ENCODE measurements at places on chromosomes 12 and 14. TPM values are rescaled to one million over a fixed set of nuclear protein-coding genes. Genes with fewer than 3 reads are reported as not detected.

- H3K4me3 ChIP-seq = no peak overlapping the region
- H3K27ac ChIP-seq = no peak overlapping the region
- no peaks in the 10 kb centered on the region for H3K4me1 ChIP-seq
- H3K36me3 ChIP-seq = no peaks in the 10 kb centered on the region
- H3K27me3 ChIP-seq = no peaks in the 10 kb centered on the region
These were observed 393.8 kb downstream of the NPAS3 start for GRCh38 chr14:33332497-33332896.

GRCh38 chr14:80395031-80395430 lies 183.7 kb upstream of the DIO2 start:
- no peaks in the 10 kb centered on the region for H3K27me3 ChIP-seq
- no peak overlapping the region for H3K4me3 ChIP-seq
- DNase-seq = no peak
- H3K27ac ChIP-seq = no peak overlapping the region
- no peaks in the 10 kb centered on the region for H3K36me3 ChIP-seq

DNA sequence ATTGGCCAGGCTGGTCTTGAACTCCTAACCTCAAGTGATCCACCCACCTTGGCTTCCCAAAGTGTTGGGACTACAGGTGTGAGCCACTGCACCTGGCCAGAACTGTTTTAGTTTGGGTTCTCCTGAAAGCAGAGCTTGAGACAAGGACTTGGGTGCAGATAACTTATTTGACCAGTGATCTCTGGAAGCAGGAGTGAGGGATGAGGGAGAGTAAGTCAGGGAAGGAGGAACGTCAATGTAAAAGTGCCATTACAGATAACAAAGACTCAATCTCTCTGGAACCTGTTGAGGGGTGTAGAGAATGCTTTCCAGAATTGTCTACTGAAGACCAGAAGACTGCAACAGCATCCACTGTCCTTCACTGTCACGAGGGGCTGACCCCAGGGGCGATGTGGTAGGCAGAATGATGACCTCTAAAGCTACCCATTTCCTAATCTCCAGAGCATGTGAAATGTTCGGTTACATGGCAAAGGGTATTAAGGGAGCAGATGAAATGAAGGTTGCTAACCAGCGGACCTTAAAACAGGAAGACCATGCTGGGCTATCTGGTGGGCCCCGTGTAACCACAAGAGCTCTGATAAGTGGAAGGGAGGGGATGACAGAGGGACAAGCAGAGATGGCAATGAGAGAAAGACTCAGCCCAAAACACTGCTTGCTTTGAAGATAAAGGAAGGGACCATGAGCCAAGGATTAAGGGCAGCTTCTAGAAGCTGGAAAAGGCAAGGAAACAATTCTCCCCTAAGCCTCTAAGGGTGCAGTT lies 207.8 kb downstream of the RBM19 start:
- H3K4me1 ChIP-seq = no peaks in the 10 kb centered on the region
- DNase-seq = no peak
- peaks cover 3% of the 10 kb centered on the region for H3K27me3 ChIP-seq
- no peaks in the 10 kb centered on the region for H3K36me3 ChIP-seq

DNA sequence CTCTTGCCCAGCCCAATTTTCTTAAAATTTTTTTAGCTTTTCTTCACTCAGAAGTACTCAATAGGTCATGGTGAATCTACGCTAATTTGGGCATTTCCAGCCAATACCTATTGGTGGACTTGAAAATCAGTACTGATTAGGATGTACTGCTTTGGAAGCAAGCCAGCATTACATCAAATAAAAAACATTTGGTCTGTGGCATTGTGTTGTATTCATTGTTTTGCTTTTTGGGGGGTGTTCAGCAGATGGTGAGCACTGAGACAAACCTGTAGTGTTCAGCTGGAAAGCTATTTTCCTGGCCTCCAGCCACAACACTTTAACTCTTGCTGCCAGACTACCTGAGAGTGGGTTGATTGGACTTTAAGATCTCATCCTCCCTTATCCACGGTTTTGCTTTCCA lies 4.0 kb downstream of the MAPKAPK5 start:
- DNase-seq = no peak
- H3K4me3 ChIP-seq = no peak overlapping the region
- no peak overlapping the region for H3K27ac ChIP-seq
- no peaks in the 10 kb centered on the region for H3K27me3 ChIP-seq
- H3K36me3 ChIP-seq = no peaks in the 10 kb centered on the region

DNA sequence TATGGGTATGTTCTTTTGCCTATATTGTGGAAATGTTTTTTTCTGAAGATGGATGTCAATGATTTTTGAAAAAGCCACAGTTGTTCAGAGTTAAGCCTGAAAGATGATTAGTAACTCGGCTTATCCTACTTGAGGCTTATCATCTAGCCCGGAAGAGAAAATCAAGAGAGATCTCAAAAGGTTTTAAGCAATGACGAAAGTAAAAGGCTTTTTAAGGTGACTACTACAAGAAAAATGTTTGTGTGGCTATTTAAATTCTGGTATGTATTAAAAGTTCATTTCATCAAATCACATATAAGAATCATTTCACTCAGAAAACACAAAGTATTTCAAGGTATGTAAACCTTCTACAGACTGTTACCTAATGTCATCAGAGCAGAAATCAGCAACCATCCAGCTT lies 40.2 kb downstream of the HEATR5A start:
- no peak overlapping the region for H3K27ac ChIP-seq
- no peaks in the 10 kb centered on the region for H3K4me1 ChIP-seq
- no peaks in the 10 kb centered on the region for H3K27me3 ChIP-seq
- no peak for DNase-seq

DNA sequence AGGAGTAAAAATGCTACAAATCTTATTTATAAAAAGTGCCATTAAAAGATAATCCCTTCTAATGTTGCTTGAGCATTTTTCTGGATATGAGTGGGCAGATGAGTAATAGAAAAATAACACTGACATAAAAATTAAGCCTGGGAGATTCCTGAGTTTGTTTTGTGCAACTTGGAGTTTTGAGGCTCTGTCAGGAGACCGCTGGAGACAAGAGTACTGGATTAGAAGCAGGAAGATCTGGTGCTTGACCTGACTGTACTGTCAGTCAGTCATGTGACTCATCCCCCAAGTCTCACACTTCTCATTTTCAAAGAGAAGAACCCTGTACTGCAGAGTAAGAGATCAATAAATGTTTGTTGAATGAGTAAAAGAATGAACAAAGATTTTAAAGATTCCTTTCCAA lies 29.4 kb downstream of the ANO4 start:
- no peak overlapping the region for H3K4me3 ChIP-seq
- no peaks in the 10 kb centered on the region for H3K4me1 ChIP-seq
- H3K27me3 ChIP-seq = no peaks in the 10 kb centered on the region
- H3K27ac ChIP-seq = no peak overlapping the region
- H3K36me3 ChIP-seq = no peaks in the 10 kb centered on the region
- DNase-seq = no peak

- DNase-seq = no peak
- no peak overlapping the region for H3K4me3 ChIP-seq
- no peaks in the 10 kb centered on the region for H3K27me3 ChIP-seq
- H3K4me1 ChIP-seq = no peaks in the 10 kb centered on the region
- H3K27ac ChIP-seq = no peak overlapping the region
These were observed 670.9 kb downstream of the DIO2 start for GRCh38 chr14:79540394-79540793.

GRCh38 chr12:10042167-10042566 lies 11.7 kb downstream of the CLEC9A start:
- no peaks in the 10 kb centered on the region for H3K27me3 ChIP-seq
- DNase-seq = no peak
- H3K4me1 ChIP-seq = no peaks in the 10 kb centered on the region
- no peaks in the 10 kb centered on the region for H3K36me3 ChIP-seq

DNA sequence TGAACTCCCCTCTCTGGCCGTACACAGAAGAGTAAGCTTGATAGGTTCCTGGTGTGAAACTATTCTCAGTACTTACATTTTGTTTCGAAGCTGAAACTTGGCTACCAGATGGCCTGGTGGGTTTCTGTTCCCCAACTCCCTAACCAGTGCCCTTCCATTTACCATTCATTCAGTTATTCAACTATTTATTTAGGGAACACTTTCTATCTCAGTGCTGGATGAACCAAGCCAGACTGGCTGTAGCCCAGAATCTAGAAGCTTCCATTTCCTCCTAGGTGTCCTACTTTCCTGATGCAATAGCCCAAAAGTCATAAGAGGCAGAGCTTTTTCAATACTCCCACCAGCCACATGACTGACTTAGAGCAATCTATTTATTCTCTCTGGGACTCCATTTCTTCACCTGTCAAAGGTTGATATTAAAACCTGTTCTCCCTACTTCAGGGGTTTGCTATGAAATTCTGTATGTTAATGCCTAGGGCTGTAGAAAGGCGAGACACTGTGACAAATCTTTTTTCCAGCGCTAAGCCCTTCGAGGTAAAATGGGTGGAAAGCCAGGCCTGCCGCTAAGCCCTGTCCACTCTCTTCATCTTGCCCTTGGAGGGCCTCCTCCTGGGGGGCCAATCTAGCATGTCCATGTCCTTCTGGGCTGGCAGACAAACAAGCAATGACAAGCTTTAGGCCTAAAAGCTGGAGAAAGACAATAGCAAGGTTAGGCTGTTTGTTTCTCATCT lies 8.1 kb upstream of the IRF2BPL start:
- peaks cover 56% of the 10 kb centered on the region for H3K4me1 ChIP-seq
- DNase-seq = no peak
- no peaks in the 10 kb centered on the region for H3K27me3 ChIP-seq
- peak overlapping the region; percentile 99 for H3K27ac ChIP-seq

GRCh38 chr12:127310548-127310947 lies 956.4 kb upstream of the TMEM132C start:
- no peak for DNase-seq
- no peaks in the 10 kb centered on the region for H3K4me1 ChIP-seq
- H3K36me3 ChIP-seq = no peaks in the 10 kb centered on the region
- H3K27me3 ChIP-seq = no peaks in the 10 kb centered on the region
- H3K4me3 ChIP-seq = no peak overlapping the region

DNA sequence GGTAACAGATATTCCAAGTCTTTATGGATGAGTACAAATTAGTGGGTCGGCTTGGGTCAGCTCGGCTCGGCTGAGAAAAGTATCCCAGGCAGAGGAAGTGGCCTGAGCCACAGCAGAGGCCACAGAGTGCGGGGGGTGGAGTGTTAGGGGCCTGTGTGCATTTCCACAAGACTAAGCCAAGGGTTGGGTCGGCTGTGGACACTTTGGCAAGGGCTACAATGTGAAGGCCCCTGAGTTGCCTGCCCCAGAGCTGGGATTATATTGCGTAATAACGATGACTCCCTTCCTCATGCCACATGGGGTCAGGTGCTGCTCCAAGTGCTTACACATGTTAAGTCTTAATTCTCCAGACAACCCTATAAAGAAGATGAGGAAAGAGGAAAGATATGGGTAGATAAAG lies 11.4 kb downstream of the EVL start:
- no peak overlapping the region for H3K4me3 ChIP-seq
- no peak for DNase-seq
- peaks cover 7% of the 10 kb centered on the region for H3K4me1 ChIP-seq
- H3K27me3 ChIP-seq = no peaks in the 10 kb centered on the region
- no peaks in the 10 kb centered on the region for H3K36me3 ChIP-seq

NFYB gene
- 56.1 TPM for total RNA-seq

MEG3 gene
- total RNA-seq = 1,255 TPM

MYG1 gene
- 75.7 TPM for total RNA-seq

PUS1 gene
- total RNA-seq = 11.6 TPM

LHX5 gene
- total RNA-seq = not detected

SIRT4 gene
- 1.9 TPM for total RNA-seq

ATF7 gene
- total RNA-seq = 12.1 TPM

HSPB8 gene
- 27.8 TPM for total RNA-seq
